Stimulated activated CD4-positive, alpha-beta T cell treated with anti-CD3 and anti-CD28 coated beads, TNF-alpha, amount 100 ng/mL, for 1 hour (primary cell): ENCODE measurements at places on chromosomes 6 and 20.

DNA sequence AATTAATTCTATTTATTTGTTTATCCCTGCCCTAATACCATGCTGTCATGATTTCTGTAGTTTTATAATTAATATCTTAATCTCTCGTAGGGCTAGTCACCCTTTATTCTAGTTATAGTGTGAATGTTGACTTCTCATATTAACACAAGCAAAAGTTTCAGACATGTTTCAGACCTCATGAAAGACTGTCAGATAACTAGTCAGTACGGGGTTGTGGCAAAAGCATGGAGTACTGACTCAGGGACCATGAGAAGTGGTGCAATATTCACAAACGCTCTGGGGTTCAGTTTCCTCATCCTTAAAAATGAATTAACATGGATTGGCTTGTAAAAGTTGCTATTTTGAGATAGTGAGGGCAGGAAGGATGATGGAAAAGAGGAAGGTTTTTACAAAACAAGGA is 148.9 kb downstream of the TMEM200A start:
- no peak for DNase-seq

DNA sequence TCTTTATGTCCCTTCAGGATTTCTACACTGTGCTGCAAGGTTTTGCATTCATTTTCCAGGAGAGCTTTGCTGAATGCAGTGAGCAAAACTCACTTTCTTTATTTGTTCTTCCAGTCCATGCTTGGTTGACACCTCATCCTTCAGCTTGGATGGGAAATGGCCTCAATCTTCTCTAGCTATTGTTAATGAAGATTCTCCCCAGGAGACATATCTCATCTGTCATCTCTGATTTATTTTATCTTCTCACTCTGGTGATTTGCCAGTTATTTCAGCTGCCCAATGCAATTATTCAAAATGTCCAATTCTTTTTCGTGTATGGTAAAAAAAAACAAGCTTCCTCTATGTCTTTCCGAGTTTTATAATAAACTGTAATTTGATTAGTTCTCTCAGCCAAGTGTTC is 77.9 kb upstream of the PAK5 start:
- DNase-seq = no peak

- no peak for DNase-seq
Observed at GRCh38 chr6:5425267-5425666, 164.0 kb downstream of the FARS2 start.

GRCh38 chr6:104599821-104600638 is 259.7 kb downstream of the HACE1 start:
- DNase-seq = no peak

- no peak for DNase-seq
Observed at GRCh38 chr6:114878091-114878490, 535.3 kb upstream of the HS3ST5 start.

- DNase-seq = peak; percentile 22
Observed at GRCh38 chr20:49278818-49279676, 1.2 kb upstream of the ZNFX1 start.

- DNase-seq = no peak
Observed at GRCh38 chr6:35044145-35044745, 96.9 kb downstream of the TCP11 start.

- DNase-seq = no peak
Observed at GRCh38 chr6:123788319-123788718, 15.3 kb upstream of the NKAIN2 start.

GRCh38 chr6:14664621-14665315 is 547.2 kb downstream of the CD83 start:
- no peak for DNase-seq

GRCh38 chr6:168988801-168989200 is 264.8 kb downstream of the THBS2 start:
- no peak for DNase-seq

- DNase-seq = no peak
Observed at GRCh38 chr6:111487661-111488060, 4.6 kb upstream of the REV3L start.

GRCh38 chr6:132750455-132751248 is 7.1 kb downstream of the VNN2 start:
- DNase-seq = no peak

DNA sequence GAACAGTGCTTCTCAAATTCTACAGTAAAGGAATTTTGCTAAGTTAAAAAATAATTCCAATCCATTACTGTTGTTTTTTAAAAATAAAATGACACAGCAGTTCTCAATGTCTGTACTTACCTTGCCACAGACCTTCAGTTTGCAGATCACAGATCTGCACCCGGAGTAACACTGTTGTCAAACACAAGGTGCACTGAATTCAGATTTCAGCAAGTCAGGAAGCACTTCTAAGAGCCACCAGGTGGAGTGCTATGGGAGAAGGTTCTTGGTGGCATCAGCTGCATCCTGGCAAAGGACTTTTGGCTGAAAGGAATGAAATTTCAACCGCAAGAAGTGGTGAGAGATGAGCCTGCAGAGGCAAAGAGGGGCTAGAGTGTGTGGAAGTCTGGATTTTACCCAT is 17.4 kb downstream of the RSPH4A start:
- no peak for DNase-seq

DNA sequence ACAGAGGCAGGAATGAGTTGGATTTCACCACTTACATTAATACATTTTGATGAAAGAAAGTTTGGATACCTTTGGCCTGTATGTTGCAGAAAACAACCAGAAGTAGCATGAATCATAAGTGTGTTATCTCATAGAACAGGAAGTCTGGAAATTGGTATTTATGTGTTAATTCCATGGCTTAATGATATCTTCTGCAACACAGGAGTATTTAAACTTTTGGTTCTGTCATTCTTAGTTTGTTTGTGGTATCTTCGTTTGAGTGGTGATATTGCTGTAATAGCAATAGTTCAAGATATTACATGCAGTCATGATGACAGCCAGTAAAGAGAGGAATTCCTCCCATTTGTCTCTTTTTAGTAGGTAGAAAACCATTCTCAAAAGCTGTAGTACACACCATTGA is 177.3 kb downstream of the CDKAL1 start:
- DNase-seq = no peak

GRCh38 chr20:12573442-12573841 is 435.3 kb upstream of the SPTLC3 start:
- no peak for DNase-seq

DNA sequence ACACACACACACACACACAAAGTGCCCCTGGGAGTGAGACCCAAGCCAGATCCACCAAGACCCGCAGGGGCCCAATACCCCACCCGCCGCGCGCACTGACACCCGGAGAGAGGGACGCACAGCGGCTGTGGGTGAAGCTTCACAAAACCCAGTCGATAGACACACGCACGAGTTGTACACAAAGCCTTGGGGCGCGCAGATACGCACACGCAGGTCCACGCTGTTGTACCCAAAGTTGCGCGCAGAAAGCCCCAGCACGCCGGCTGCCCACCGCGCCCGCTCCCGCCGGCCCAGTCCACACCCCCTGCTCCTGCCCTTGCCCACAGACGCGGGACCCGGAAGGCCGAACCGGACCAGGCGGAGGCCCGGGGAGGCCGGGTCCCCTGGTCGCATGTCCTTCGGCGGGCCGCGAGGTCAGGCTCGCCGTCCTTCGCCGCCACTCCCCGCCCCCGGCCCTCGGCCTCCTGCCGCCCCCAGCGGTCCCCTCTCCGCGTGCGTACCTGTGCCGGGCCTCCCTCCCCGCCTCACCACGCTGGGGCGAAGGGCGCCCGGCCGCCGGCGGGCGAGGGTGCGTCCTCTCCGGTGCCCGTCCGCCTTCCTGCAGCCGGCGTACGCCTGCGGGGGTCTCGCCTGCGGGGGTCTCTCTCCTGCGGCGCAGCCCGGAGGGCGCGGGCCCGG is at the start of gene TMEM74B:
Gene TMEM74B (minus strand): TSS at position 344 of the 678 bp plus-strand sequence. CDS start 1,180 bp downstream, outside the sequence.
- no peak for DNase-seq

DNA sequence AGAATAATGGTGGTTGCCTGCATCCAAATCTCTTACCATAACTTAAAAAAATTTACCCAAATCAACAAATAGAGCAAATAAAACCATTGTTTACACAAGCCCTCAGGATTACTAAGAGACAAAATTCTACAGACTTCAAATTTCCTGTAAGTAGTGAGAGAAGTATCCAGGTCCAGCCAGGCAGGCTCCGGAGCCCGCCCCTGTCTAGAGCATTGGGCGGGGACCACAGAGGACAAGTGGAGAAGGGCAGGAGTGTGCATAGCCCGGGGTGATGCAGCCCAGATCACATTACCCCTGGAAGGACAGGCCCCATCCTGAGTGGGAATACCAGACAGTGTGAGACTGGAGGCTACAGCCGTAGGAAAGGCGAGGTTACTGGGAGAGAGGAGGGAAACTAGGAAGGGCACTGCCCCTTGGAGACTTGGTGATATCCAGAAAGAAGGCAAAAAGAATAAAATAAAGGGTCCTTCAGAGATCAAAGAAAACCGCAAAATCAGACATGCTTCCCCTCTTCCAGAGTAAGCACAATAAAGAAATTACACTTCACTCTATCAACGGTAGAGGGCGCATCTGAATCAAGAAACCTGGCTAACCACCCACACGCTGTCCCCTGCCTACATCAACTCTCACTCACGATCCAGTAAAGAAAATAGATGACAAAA is 26.6 kb downstream of the RIN2 start:
- DNase-seq = no peak

GRCh38 chr6:44119704-44120262 is 7.5 kb downstream of the MRPL14 start:
- no peak for DNase-seq

- DNase-seq = no peak
Observed at GRCh38 chr6:119720160-119720559, 370.6 kb upstream of the MAN1A1 start.

GRCh38 chr6:65229825-65230224 is 477.2 kb downstream of the EYS start:
- no peak for DNase-seq

GRCh38 chr6:24966381-24966780 is 30.6 kb upstream of the RIPOR2 start:
- DNase-seq = no peak

DNA sequence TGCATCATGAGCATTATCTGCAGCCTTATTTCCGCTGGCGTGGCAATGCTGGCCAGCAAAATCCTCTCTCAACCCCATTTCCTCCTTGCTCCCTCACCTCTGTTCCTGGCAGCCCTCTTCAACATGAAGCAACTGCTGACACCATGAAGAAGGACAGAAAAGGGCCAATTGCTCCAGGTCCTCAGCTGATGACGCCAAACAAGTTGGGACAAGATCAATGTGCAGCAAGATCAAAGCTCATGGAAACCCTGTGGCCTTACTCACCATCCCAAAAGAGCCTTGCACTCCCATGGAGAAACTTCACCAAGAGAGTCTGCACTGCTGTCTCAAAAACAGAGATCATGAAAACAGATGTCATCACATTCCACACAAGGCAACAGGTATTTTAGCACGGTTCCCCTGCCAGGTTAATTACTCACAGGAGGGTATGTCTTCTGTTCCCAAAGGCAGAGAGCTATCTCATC is 7.4 kb downstream of the GFOD1 start:
- DNase-seq = no peak

DNA sequence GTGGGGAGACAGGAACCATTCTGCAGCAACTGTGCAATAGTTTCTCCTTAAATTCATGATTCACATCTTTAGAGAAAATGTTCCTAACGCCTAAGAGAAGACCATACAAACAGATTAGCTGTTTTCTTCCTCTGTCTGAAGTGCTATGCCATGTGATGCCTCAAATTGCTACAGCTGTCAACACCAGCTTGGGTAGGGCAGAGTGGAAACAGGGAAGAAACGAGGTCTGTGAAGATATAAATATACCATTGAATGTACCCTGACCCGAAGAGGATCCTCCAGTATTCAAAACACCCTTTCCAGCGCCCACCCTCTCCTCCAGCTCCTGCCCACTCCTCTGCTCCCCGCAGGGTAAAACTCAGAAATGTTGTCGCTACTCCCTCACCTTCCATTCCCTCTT is 40.3 kb upstream of the PRND start:
- DNase-seq = no peak

GRCh38 chr20:39857187-39857586 is 831.8 kb downstream of the MAFB start:
- DNase-seq = no peak

- no peak for DNase-seq
Observed at GRCh38 chr6:7543789-7544424, 2.4 kb downstream of the DSP start.
